ENCODE measurements at places on chromosomes 7 and 10.

- peak; percentile 49 for DNase-seq
Observed at GRCh38 chr7:107879400-107880035, 11.5 kb upstream of the DLD start.

GRCh38 chr7:112743811-112744210, 46.4 kb downstream of the TMEM168 start:
- DNase-seq: no peak

DNA sequence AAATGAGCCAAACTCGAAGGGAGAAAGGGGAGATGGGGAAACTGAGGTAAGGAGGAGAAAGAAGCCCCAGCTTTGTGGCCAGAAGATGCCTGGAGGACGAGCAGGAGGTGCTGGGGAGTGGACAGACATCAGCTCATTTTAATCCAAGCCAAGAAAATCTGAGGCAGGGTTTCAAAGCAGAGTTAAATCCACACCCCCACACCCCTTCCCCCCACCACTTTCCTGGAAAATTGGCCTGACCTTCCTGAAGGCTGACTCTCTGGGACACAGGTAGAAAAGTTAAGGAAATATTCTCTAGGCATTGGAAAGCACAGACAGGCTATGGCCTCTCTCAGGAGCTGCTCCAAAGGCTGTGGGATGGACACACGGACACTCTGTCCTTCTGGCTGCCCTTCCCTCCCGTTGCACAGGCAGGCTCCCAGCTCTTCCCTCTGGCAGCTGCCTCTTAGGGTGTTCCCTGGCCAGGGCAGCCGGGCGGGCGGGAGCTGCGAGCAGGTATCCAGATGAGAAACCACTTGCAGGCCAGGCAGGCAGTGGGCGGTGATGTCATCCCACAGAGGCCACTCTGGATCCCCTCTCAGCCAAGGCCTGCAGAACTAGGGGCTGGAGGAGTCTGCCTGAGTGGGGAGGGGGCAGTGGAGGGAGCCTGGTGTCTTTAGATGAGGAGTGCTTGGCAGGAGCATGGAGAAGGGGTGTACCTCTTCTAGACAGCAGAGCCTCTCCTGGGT, 171.8 kb downstream of the NEURL1 start:
- no peak for DNase-seq

- DNase-seq: no peak
Observed at GRCh38 chr10:123402656-123403055, 248.5 kb downstream of the BUB3 start.

DNA sequence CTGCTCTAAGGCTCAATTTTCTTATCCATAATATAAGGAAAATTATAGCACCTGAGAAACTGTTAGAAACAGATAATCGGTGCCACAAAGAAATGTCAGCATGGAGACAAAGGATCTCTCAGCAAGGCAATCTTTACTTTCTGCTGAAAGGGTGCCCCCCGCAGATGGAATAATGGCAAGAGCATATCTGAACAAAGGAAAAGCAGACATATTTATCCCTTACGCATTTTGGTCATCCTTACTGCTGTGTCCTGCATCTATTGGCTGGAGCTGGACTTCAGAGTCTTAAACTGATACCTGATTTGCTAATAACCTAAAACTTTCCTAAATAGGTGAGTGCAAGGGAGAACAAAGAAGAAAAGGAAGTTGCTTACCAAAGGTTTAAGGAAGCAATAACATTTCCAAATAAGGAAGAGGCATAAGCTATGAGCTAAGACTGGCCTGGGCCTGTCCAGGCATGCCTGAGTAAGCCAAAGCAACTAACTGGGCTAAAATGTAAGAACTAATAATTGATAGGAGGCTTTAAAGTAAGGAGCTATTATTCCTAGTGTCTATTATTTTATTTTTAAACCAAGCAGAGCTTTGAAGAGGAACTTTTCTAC, 39.6 kb upstream of the ELMO1 start:
- peak; percentile 19 for DNase-seq

DNA sequence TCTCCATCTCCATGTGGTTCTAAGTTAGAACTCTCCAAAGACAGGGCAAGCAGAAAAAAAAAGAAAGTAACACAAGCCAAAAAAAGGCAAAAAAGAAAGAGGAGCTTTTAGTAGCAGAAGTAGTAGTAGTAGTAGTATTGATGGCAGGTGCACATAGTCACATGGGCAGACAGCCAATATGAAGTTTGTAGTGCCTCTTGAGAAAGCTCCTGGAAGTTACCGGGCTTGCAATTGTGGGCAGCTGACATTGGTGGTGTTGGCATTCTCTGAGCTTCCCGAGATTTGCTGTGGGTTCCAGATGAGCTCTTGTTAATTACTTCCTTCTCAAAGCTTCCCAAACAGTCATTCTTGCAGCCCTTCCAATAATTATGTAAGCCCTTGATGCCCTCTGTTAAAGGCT, 1128.5 kb downstream of the TYW1 start:
- no peak for DNase-seq

DNA sequence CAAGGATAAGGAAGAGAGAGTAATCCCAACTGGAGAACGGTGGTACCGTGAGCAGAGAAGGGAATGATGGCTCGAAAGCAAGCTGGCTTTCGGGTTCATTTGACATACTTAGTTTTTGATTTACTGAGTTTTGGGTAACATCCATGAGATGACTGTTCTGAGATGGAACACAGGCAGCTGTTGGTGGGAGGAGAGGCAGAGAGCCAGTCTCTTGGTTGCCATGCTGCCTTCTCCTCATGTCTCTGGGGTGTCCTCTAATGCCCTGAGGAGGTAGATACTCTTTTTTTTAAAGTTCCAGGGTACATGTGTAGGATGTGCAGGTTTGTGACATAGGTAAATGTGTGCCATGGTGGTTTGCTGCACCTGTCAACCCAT, 76.4 kb upstream of the NRP1 start:
- DNase-seq: no peak

DNA sequence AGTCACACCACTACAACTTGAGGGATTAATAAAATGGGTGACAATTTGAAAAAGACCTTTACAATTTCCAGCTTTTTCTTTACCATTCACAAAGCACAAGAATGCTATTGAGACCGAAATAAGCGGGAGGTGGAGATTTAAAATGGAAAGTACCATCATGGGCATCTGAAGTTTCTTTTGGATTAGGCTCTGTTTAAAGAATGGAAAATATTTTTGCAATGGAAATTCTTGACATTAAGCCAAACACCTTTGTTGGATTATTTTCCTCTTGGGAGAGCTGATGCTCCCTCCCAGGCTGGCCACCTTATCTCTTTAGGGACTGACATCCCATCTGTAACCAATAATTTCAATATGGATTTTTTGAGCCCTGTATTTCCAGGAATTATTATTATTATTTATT, 62.5 kb downstream of the BPGM start:
- DNase-seq: no peak

DNA sequence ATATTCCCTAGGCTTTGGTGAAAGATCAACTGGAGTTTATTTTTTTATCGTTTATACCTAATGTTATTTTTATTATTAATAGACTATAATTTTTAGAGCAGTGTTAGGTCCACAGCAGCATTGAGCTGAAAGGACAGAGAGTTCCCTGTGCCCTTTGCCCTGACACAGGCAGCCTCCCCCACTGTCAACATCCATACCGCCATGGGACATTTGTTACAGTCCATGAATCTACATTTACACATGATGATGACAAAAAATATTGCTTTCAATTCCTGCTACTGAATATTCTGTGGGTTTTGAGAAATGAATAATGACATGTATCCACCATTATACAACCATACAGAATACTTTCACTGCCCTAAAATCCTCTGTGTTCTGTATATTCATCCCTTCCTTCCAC, 1297.5 kb upstream of the SORCS1 start:
- no peak for DNase-seq

DNA sequence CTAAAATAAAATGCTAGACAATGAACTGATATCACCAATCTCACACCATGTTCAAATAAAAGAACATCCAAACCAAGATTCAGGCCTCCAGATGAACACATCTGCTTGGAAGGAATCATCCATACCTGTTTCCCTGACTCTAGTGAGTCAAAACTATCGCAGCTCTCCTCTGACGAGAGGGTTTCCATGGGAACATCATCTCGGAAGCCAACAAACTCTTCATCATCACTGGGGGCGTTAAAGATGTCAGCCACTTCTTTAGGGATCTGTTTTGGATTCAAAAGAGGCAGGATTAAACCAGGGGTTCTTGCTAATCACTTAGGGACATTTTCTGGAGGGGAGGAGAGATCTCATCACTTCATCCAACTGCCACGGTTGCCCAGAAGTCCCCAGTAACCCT, 29.1 kb downstream of the CDCA7L start:
- no peak for DNase-seq

DNA sequence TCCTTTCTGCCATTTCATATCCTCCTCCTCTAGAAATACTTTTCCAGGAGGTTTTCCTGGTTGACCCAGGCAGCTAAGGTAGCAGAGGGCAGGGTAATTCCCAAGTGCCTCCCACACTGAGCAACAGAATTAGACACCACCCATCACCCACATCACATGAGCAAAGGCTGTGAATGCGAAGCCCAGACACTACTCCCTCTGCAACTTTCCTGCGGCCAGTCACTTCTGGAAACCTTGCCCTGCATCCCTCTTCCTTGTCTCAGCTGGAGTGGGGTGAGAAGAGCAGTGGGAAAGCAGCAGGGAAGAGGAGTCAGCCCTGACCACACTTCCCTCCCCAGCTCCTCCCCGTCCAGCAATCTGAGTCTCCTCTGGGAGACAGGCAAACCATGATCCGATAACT, 15.2 kb downstream of the TMEM176B start:
- DNase-seq: no peak

DNA sequence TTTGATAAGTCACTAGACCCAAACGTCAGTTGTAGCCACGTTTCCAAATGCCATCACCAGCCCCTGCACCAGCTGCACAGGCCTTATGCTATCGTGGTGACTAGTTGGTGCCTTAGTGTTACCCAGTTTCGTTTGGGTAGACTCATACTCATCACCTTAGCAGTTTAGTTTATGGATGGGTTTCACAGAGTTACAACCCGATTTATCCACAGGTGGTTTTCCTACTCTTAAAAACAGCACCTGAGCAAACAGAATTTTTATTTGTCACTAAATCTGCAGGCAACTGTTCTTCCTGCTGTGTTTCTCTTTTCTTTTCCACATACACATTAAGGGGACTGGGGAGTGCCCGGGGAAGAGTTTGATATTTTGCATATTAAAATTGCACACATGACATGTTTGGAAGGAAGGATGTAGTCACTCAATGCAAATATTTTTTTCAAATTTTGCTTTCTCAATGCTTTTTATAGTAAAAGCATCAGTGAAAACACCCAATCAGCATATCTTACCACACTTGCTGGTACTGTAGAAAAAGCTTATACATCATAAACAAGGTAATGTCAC, 41.6 kb downstream of the PDSS1 start:
- DNase-seq: no peak

DNA sequence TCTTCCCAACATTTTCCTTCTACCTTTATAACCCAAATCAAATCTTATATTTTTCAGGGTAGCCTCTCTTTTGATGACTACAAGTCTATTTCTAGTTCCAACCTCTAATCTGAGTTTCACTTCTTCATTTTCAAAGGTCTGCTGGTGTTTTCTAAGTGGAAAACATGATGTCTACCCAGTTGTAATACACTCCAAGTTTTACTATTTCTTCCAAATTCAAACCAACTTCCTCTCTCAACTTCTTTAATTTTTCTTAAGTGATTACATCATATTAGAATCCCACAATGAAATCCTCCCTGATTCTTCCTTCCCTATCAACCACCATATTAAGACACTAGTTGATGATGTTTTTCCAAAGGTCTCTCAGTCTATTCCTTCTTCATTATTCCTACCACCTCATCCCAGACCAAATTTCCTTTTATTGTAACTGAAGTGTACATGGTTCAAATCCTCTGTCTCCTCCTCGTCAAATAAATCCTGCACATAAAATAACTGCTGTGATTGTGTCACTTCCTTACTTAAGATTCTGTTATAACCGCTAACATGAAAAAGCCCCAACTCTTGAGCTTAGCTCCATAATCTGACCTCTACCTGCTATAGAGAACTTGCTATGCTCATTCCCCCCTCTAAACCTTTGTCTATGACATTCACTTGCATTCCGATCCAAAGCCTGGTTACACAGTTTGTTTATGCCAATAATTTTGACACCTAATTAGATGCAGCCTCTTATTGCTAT, 12.7 kb downstream of the TAS2R38 start:
- no peak for DNase-seq

- no peak for DNase-seq
Observed at GRCh38 chr7:47887016-47887640, 61.1 kb downstream of the PKD1L1 start.

DNA sequence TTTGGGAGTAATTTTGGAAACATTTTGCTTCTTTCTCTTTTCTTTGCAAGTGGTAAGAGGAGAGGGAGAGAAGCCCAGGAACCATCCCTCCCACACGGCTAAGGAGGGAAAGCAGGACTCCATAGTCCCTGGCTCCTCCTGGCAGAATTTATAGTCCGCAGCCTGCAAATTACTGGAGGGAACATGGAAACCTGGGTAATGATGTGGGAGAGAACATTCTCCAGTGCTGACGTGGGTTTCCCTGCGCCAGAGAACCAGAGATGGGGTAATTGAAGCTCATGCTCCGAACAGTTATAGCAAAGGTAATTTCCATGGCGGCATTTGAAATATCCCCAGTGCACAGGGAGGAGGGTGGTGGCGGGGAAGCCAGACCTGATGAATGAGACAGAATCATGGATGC, 320.4 kb downstream of the RPS24 start:
- no peak for DNase-seq

DNA sequence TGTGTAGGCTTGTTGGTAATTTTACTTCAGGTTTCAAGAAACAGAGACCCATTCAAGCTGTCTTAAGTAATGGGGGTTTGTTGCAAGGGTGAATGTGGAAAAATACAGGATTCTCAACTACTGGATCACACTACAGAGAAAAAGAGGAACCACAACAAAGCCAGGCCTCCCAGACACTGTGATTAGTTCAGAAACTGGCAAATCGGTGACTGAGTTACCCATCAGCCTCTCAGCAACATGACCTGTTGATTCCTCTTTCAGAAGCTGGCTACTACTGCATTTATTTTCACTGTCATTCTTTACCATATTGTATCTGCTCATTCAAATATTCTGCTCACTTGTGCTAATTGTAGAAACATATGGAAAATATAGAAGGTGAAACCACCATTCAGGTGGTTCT, 16.0 kb downstream of the CCDC71L start:
- no peak for DNase-seq

- no peak for DNase-seq
Observed at GRCh38 chr10:61973906-61974305, 72.4 kb downstream of the ARID5B start.

DNA sequence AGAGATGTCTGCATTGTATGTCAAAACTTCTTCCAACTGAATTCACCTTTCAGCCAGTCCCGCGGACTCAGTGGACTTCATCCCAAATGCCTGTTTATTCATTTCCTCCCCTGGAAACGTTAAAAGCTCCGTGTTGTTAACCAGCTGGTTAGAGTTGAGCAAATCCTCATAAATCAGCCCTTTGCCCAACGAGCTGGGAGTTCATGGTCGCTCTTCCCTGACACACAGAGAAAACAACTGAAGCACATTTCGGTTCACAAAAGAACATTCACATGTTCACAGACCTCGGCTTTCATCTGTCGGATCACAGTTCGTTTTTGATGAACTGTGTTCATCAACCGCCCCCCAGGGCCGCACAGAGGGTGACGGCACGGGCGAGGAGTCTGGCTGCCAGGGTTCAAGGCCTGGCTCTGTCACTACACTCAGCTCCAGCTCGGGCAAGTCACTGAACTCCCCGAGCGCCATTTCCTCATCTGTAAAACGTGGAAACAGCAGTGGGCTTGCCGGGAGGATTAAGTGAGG, 62.6 kb downstream of the GLI3 start:
- no peak for DNase-seq

Measured in WERI-Rb-1 (cell line).